Osteocyte (in vitro differentiated cells): ENCODE measurements at places on chromosomes 7 and 10. TPM values are rescaled to one million over a fixed set of nuclear protein-coding genes. Genes with fewer than 3 reads are reported as not detected.

DNA sequence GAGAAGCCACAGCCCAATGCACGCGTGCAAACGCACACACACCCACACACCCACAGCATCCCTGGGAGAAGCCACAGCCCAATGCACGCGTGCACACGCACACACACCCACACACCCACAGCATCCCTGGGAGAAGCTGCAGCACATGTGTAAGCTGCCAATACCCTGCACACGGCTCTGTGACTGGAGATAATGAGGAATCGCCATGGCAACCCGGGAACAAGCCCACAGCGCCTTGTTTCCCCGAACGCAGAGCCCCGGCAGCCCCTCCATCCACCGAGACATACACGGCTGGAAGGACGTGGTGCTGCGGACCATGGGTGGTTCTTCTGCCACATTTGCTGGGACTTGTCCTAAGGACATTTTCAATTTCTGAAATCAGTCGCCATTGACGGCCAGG, 221.3 kb downstream of the PTPRN2 start:
- no peaks in the 10 kb centered on the region for H3K27me3 ChIP-seq
- no peak for DNase-seq
- no peaks in the 10 kb centered on the region for H3K4me1 ChIP-seq
- no peak overlapping the region for H3K4me3 ChIP-seq
- H3K27ac ChIP-seq, result no peak overlapping the region

DNA sequence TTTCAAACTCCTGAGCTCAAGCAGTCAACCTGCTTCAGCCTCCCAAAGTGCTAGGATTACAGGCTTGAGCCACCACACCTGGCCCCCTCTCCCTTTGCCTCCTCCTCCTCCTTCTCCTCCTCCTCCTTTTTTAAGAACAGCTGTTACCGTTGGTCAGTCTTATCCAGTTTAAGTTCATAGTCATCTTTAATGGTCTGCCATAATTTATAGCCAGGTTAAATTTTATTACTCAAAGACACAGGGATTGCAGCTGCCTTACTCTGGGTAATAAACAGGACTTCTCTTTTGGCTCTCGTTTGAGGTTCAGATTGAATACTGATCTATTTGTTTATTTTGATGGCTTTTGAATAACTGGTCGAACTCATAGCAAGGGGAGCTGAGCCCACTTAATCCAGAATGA, 35.2 kb downstream of the ATOH7 start:
- H3K27ac ChIP-seq, result no peak overlapping the region
- H3K4me1 ChIP-seq, result peaks cover 3% of the 10 kb centered on the region
- H3K36me3 ChIP-seq, result no peaks in the 10 kb centered on the region
- DNase-seq, result no peak

DNA sequence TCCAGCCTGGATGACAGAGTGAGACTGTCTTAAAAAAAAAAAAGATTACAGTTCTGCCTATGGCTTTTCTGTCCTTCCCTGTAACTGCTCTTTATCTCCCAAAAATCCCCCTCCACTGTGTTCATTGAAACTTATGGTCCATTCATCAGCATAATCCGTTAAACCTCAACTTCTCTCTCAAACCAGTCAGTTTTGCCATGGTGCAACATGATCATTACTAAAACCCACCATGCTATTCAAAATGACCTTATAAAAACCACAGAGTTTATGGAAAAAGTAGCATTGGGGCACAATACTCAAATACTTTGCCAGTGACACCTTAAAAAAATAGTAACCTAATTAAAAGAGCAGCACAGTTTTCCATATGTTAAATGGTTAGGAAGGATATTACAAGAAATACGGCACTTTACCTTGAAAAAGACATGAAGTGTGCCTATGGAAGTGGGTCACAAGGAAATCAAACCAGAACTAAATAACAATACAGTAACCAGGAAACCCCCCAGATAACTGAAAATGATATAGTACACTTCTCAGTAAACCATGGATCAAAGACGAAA, 74.0 kb upstream of the ST8SIA6 start:
- no peak for DNase-seq
- H3K36me3 ChIP-seq, result no peaks in the 10 kb centered on the region
- H3K4me3 ChIP-seq, result no peak overlapping the region
- H3K27ac ChIP-seq, result peak overlapping the region; percentile 93

Gene CAV1
- total RNA-seq, result 492 and 502 TPM in 2 replicates

- H3K27ac ChIP-seq, result no peak overlapping the region
- no peaks in the 10 kb centered on the region for H3K36me3 ChIP-seq
- DNase-seq, result no peak
These were observed 28.8 kb downstream of the ITGB8 start for GRCh38 chr7:20359341-20359963.

- H3K4me1 ChIP-seq, result peaks cover 24% of the 10 kb centered on the region
- H3K27ac ChIP-seq, result peak overlapping the region; percentile 89
- peaks cover 40% of the 10 kb centered on the region for H3K36me3 ChIP-seq
- no peaks in the 10 kb centered on the region for H3K27me3 ChIP-seq
- peak overlapping the region; percentile 98 for H3K4me3 ChIP-seq
These were observed 738 bp downstream of the POM121 start for GRCh38 chr7:72925546-72926120.

DNA sequence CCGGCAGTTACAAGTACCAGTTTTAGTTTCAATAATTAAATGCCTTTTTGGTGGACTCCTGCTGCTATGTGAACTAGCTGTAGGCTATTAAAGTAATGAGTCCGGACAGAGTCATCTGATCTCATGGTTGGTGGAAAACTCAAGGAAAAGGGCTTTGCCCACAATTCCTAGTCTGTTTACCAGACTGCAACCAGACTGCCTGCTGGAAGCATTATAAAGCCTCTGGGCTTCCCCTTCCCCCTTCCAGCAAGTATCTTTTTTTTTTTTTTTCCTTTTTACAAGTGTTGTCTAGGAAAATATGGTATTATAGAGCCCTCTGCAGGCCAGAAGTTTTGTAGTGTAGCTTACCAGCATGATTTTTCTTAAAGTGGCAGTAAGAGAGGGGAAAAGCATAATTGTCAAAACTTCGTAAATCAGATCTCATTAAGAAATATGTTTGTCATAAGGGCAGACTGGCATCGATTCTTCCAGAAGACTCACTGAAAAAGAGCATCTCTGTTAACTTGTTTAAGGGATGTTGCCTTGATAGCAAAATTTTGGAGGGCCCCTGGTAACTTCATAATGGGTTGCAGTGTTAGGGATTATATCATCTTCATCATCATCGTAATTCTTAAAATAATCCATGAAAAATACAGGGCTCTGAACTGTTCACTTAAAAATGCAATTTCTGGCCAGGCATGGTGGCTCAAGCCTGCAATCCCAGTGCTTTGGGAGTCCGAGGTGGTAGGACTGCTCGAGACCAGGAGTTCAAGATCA, 181.3 kb downstream of the TAX1BP1 start:
- peaks cover 39% of the 10 kb centered on the region for H3K4me1 ChIP-seq
- H3K4me3 ChIP-seq, result peak overlapping the region; percentile 56
- H3K27ac ChIP-seq, result peak overlapping the region; percentile 40

- peaks cover 49% of the 10 kb centered on the region for H3K36me3 ChIP-seq
- H3K4me1 ChIP-seq, result peaks cover 41% of the 10 kb centered on the region
- H3K27me3 ChIP-seq, result no peaks in the 10 kb centered on the region
- peak within 1 kb of the TSS; percentile 97 for H3K4me3 ChIP-seq
- peak within 1 kb of the TSS; percentile 99 for H3K27ac ChIP-seq
These were observed at the start of gene KLF6 for GRCh38 chr10:3784510-3785250. TSS of gene KLF6 (minus strand) at chr10:3785209. CDS start at chr10:3785014, 195 bp downstream.

DNA sequence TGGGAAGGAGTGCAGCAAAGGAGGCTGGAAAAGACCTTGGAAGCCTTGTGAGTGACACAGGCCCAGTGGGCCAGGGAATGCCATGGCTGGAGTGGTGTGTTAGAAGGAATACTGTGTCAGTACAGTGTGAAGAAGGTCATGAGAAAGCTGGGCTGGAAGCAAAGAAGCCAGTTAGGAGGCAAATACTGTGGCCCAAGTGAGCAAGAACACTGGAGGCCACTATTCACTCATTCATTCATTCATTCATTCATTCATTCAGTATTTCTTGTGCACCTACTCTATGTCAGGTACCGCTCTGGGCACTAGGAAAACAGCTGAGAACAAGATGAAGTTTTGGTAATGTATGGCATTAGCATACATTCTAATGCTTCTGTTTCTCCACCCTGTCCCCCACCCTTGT, 9.6 kb downstream of the CRTAC1 start:
- no peak for DNase-seq
- H3K4me3 ChIP-seq, result no peak overlapping the region
- H3K4me1 ChIP-seq, result no peaks in the 10 kb centered on the region
- H3K36me3 ChIP-seq, result no peaks in the 10 kb centered on the region
- peaks cover 62% of the 10 kb centered on the region for H3K27me3 ChIP-seq

DNA sequence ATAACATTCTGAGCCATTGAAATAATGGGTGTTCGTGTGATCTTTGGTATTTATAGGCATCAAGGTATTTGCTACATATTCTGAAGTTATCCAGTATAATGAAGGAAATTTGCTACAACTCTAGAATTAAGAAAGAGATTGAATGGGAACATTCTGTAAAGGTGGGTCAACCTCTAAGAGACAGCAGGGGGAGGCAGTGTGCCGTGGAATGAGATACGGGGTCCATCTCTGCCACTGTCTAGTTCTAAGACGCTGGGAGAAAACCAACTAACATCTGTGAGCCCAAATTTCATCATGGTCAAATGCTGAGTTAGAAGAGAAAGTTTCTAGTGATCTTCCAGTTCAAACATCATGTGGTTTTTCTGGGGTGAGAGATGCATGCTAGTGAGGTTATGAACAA, 368.9 kb downstream of the SORCS1 start:
- no peak for DNase-seq
- H3K27ac ChIP-seq, result no peak overlapping the region
- H3K4me3 ChIP-seq, result no peak overlapping the region
- H3K36me3 ChIP-seq, result no peaks in the 10 kb centered on the region
- H3K4me1 ChIP-seq, result no peaks in the 10 kb centered on the region
- H3K27me3 ChIP-seq, result no peaks in the 10 kb centered on the region

DNA sequence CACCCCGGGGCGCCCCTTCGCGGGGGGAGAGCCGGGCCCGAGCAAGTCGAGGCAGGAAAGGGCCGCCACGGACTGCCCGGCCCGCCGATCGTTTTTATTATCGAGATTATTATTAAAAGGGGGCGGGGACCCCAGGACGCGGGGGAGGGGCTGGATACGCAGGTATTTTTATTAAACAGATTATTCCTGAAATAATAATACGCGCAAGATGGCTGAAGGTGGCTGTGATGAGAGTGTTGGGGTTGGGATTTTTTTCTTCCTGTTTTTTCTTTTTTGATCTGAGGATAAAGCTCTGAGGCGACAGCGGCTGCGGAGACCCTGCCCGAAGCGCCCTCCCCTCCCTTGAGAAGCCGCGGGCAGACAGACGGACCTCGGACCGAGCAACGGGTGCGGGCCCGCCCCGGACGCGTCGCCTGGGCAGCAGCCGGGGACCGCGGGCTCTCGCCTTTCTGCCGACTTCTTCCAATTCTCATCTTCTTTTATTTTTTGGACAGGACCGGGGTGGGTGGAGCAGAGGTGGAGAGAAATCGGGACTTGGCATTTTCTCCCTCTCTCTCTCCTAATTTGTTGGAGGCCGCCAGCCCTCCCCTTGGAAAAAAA, 1.4 kb upstream of the TRIM8 start:
- DNase-seq, result no peak
- H3K27ac ChIP-seq, result peak overlapping the region; percentile 97
- H3K4me1 ChIP-seq, result peaks cover 26% of the 10 kb centered on the region
- no peaks in the 10 kb centered on the region for H3K27me3 ChIP-seq

Gene TRPV5
- not detected in 2 replicates for total RNA-seq

- no peak overlapping the region for H3K4me3 ChIP-seq
- H3K27ac ChIP-seq, result no peak overlapping the region
- peaks cover 14% of the 10 kb centered on the region for H3K4me1 ChIP-seq
- no peak for DNase-seq
These were observed 72.1 kb downstream of the WNT2 start for GRCh38 chr7:117250801-117251200.

DNA sequence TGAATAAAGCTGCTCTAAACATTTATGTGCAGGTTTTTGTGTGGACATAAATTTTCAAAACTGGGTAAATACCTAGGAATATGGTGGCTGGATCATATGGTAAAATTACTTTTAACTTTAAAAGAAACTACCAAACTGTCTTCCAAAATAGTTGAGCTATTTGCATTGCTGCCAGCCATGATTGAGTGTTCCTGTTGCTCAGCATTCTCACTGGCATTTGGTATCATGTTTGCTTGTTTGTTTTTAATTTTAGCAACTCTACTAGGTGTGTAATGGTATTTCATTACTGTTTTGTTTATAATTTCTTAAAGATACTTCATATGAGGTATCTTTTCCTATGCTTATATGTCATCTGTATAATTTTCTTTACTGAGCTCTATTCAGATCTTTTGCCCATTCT, 143.2 kb downstream of the POLR1F start:
- H3K36me3 ChIP-seq, result no peaks in the 10 kb centered on the region
- peaks cover 3% of the 10 kb centered on the region for H3K27me3 ChIP-seq
- H3K4me1 ChIP-seq, result peaks cover 26% of the 10 kb centered on the region

DNA sequence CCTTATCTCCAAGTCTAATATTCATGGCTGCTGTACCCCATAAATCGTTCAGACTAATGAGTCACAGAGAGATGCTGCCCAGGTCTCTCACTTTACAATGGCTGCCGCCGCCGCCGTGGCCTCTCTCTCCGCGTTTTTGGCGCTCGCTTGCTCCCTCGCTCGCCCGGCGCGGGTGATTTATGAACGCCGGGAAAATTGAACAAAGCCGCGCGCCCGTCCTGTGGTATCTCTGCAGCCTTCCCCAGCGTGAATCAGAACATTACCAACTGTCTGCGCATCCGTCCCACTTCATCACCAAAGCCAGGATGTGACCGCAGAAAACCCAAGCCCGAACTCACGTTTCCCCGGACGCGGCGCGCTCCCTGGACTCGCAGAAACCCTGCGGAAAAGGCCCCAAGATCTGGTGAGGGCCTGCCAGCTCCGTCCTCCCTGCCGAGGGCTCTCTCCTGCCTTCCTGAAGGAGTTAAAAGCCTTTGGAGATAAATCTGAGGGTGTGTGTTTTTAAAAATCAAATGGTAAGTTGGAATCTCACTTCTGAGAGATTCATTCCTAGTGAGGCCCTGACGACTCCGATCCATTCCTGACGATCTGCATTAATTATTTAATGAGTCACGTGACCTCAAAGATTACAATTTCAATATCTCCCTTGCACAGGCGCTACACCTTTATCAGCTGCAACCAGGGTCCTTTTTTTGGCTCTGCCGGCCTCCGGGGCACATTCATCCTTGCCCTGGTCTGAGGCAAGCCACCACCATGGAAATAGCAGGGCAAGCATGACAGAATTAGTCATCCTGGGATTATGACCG, 6.3 kb downstream of the HOXA4 start:
- DNase-seq, result no peak
- H3K27me3 ChIP-seq, result peaks cover 98% of the 10 kb centered on the region
- H3K4me1 ChIP-seq, result no peaks in the 10 kb centered on the region
- H3K36me3 ChIP-seq, result no peaks in the 10 kb centered on the region
- no peak overlapping the region for H3K4me3 ChIP-seq

Gene IGF2BP3
- 70.0 and 70.5 TPM in 2 replicates for total RNA-seq

Gene PLAC9
- total RNA-seq, result 125 and 131 TPM in 2 replicates

- no peaks in the 10 kb centered on the region for H3K27me3 ChIP-seq
- H3K4me3 ChIP-seq, result no peak overlapping the region
- H3K36me3 ChIP-seq, result no peaks in the 10 kb centered on the region
These were observed 1020.1 kb downstream of the NXPH1 start for GRCh38 chr7:9453521-9453920.

Gene C10orf105
- not detected in 2 replicates for total RNA-seq
